ENCODE measurements at places on chromosomes 5 and 9. TPM values are rescaled to one million over a fixed set of nuclear protein-coding genes. Genes with fewer than 3 reads are reported as not detected.

The CDC25C gene
- 11.9 TPM for total RNA-seq

The MARCOL gene
- not detected for total RNA-seq

The ISL1 gene
- not detected for total RNA-seq

The DMRT2 gene
- 1.6 TPM for total RNA-seq

The PCDHB16 gene
- 0.20 TPM for total RNA-seq

The NAIF1 gene
- total RNA-seq: 7.3 TPM

The CCNI2 gene
- total RNA-seq: not detected

Measured in subcutaneous preadipocyte (primary cell).